RPMI7951 (cell line): ENCODE measurements at places on chromosomes 3 and 15.

DNA sequence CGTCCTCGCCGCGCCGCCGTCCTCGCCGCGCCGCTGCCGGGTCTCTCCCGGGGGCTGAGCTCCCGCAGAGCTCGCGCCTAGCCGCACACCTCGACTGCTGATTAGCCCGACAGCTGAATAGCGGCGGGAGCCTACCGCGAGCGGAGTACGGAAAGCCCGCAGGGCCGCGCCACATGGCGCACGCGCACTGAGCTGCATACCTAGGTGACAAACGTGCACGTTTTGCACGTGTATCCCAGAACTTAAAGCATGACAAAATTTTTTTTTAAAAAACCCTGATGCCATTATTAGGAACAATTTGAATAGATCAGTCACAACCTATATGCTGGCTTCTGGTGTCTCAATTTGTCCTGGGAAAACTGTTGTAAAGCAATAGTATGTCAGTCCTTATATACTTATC lies at the start of gene GOLGA8A:
Gene GOLGA8A (minus strand): TSS at position 122 of the 400 bp plus-strand sequence. CDS start 48,117 bp downstream, outside the sequence.
- DNase-seq = peak; percentile 76

GRCh38 chr3:138786788-138787271 lies 47.9 kb downstream of the PIK3CB start:
- peak; percentile 76 for DNase-seq

GRCh38 chr15:79170256-79170664 lies 79.7 kb upstream of the RASGRF1 start:
- peak; percentile 52 for DNase-seq

- no peak for DNase-seq
Observed at GRCh38 chr15:26702381-26702780, 70.5 kb downstream of the GABRB3 start.

GRCh38 chr15:45499426-45499825 lies 23.1 kb downstream of the SLC30A4 start:
- no peak for DNase-seq

DNA sequence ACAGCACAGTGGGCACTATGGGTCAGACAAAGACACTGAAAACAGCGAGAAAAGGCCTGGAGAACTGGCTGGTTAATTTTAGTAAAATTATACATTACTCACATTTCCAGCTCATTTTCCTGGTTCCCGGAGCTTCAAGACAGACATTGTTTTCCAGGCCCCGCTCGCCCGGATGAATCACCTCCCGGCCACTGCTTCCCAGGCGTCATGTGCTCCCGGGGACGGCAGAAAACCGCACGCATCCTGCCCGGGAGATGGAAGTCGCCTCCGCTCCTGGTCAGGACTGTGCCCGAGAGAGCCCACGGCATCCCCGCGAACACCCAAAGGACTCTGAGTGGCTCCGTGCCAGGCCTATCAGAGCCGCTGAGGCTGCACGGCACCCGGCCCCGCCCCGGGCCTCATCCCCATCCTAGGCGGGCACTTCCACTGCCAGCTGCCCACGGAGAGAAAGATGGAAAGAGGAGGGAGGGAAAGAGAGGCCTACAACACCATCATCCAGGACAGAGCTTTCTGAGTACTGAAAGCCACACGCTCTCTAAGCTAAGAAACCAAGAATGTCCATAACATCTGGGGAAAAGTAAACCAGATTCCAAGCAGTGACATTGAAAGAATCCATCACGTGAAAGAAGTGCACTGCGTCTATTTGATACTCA lies 75.1 kb downstream of the VGLL4 start:
- peak; percentile 99 for DNase-seq
